Breast epithelium (tissue), 4 donors: ENCODE measurements at places on chromosomes 2 and 18. TPM values are rescaled to one million over a fixed set of nuclear protein-coding genes. Genes with fewer than 3 reads are reported as not detected.
A peak's percentile ranks its signal among the peaks of the same experiment; 100 is the strongest.

The ACMSD gene
- total RNA-seq: 0.59 TPM

DNA sequence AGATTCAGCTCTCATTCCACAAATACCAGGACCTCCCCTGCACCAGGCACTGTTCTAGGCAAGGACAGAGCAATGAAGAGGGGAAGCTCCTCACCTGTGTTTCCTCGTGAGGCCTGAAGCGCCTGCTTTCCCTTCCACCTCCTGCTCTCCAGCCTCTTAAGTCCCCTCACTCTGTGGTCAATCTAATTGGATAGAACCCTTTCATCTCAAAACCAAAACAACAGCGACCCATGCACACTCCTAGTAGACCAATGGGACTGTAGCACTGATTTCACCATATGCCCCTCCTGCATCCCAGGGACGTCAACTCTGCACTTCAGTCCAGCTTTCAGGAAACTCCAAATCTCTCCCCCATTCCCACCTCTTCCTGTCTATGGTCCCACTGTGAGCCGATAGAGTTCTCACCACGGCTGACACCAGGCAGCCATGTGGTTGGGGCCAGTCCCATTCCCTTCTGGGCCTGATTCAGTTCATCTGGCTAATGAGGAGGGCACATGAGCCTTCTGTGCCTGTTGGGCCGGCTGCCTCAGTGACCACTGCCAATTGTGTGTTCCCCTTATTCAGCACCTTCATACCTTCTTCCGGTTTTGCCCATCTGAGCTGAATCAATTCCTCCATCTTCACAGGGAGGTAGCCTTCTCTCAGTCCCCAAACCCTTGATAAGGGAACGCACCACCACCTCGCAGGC, 33.3 kb upstream of the MAT2A start:
- H3K27ac ChIP-seq: peak overlapping the region; percentile 29
- H3K4me3 ChIP-seq: no peak overlapping the region
- no peaks in the 10 kb centered on the region for H3K4me1 ChIP-seq
- no peaks in the 10 kb centered on the region for H3K36me3 ChIP-seq
- no peak for DNase-seq

- H3K36me3 ChIP-seq: no peaks in the 10 kb centered on the region
- no peak overlapping the region for H3K27ac ChIP-seq
- H3K4me1 ChIP-seq: no peaks in the 10 kb centered on the region
- no peak overlapping the region for H3K4me3 ChIP-seq
- DNase-seq: no peak
- no peaks in the 10 kb centered on the region for H3K27me3 ChIP-seq
These were observed 481.4 kb downstream of the CDH2 start for GRCh38 chr18:27695503-27695902.

- no peak for DNase-seq
These were observed 152.7 kb downstream of the WDSUB1 start for GRCh38 chr2:159133797-159134196.

GRCh38 chr2:146209842-146210275, 1635.0 kb upstream of the ACVR2A start:
- DNase-seq: no peak
- no peaks in the 10 kb centered on the region for H3K27me3 ChIP-seq
- H3K4me1 ChIP-seq: no peaks in the 10 kb centered on the region
- no peak overlapping the region for H3K27ac ChIP-seq
- H3K4me3 ChIP-seq: no peak overlapping the region

DNA sequence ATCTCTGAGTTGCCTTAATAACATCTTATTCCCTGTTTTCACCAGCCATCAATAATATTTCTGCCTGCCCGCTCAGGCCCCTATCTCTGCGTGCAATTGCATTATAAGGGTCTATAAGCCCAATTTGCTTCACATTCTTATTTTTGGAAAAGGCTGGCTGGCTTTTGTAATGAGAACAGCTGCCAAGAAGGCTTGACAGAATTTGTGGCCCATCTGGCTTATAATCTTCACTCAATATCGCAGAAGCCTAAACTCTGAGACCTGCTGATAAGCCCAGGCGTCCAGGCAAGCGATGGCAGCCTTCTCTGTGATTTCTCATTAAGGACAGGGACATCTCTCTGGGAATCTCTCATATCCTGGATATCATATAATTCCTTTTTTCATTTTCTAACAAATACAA, 1618.6 kb upstream of the CELF4 start:
- H3K27ac ChIP-seq: no peak overlapping the region
- DNase-seq: no peak
- no peaks in the 10 kb centered on the region for H3K36me3 ChIP-seq
- no peak overlapping the region for H3K4me3 ChIP-seq
